ENCODE measurements at places on chromosomes 1 and 21.

DNA sequence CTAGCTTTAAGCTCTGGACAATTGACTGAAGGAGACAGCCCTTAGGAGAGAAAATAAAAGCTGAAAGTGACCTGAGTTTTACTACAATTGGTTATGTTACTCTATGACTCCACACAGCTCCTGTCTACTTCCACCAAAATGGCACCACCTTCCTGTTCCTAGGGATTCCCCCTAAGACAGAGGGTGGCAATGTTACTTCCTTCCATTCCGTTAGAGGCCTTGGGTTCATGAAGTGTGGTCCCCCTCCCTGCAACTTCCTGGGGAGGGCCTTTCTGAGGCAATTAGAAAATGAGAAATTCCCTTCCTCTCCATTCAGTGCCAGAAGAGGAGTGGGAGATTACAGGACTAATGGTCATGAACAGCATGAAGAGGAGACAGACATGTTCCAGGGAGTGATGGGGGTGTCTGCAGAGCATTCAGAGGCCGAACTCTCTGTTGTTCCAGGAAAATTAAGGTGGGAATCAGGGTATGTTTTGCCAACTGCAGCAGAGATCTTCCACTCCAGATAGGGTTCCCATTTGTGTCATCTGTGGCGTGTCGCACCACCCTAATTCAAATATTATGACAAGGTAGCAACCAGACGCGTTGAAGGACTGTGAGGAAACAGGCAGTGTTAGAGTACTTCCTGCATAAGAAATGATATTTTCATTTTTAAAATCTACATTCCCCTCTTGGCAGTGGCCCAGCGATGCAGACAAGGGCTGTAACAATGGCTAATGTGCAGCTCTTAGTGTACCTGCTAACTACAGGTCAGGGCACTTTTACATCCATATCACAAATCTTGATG, 53.1 kb upstream of the TRIM67 start:
- DNase-seq = no peak

GRCh38 chr1:172704420-172705210, 45.7 kb downstream of the FASLG start:
- no peak for DNase-seq

DNA sequence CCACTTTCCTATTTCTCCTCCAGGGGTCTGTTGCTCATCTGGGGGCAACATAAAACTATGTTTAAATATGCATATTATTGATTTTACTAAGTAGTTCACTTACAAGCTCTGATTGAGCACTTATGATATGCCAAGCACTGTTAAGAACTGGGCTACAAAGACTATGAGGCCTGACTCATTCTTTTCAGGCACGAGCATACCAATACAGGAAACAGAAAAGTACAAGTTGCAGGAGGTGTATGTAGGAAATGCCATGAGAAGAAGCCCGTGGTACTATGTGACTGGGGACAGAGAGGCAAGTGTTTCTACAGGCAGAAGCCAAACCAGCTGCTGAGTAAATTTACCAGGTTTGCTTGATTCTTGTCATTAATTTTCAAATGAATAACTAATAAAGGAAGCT, 120.4 kb upstream of the PTGFR start:
- peak; percentile 53 for DNase-seq

- peak; percentile 54 for DNase-seq
Observed at GRCh38 chr1:20192364-20192763, 6.0 kb upstream of the PLA2G2C start.

Measured in fibroblast of lung (primary cell).